ENCODE measurements at places on chromosomes 12 and 14. TPM values are rescaled to one million over a fixed set of nuclear protein-coding genes. Genes with fewer than 3 reads are reported as not detected.

DNA sequence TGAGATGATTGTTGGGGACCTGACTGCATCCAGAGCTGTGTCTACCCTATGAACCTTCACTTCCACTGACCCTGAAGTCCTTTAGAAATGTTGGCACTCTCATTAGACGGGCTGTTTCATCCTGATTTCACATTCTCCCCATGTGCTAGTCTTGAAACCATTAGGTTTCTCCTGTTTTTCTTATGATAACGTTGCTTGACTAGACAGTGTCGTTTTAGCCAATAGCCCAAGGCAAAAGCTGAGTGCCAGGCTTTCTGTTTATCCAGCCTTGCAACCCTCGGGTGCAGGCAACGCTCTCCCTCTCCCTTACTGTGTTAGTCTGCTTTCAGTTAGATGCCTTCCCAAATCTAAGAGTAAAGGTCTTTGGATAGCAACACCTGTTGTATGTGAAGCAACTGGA lies 30.1 kb downstream of the DACT1 start:
- DNase-seq: no peak

DNA sequence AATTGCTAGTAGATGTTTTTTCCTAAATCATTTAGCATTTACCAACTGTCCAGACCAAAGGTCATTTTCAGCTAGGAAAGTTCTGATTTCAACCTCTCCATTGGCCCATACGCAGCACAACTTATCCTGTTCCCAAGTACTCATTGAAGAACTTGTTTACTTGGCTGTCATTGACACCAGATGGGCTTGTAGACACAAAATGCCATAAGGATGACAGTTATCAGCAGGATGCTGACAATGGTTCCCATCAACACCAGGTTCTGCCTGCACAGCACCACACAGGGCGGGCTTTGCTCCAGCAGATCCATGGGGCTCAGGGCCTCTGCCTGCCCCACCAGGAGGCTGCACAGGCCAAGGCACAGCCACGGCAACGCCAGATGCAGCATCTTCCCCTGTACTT lies 36.5 kb upstream of the TMPRSS12 start:
- no peak for DNase-seq

- no peak for DNase-seq
Observed at GRCh38 chr14:63991833-63992232, 139.0 kb downstream of the SYNE2 start.

GRCh38 chr12:15276088-15276698 lies 46.1 kb upstream of the PTPRO start:
- DNase-seq: no peak

DNA sequence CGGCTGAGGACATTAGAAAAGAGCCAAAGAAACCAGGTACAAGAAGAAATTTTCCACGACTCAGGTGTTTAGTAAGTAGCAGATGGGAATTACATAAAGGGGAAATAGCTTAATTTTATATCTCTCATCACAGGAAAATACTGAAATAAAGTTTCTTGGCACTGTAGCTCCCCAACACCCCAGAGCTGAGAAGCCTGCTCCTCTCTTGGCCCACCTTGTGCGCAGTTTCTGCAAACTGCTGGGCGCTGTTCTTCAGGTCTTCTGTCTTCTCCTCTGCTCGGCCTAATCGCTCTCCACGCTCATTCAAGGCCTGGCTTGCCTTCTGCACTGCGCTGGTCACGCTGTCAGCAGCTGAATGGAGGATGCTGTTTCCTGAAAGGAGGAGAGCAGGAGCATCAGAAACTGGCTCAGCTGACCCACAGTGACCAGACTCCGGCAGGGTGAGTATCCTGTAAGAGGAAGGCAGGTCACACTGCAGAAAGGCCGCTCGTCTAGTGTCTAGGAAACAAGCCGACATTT lies 184.9 kb upstream of the GZMB start:
- no peak for DNase-seq

- no peak for DNase-seq
Observed at GRCh38 chr12:20450591-20451180, 82.3 kb downstream of the PDE3A start.

DNA sequence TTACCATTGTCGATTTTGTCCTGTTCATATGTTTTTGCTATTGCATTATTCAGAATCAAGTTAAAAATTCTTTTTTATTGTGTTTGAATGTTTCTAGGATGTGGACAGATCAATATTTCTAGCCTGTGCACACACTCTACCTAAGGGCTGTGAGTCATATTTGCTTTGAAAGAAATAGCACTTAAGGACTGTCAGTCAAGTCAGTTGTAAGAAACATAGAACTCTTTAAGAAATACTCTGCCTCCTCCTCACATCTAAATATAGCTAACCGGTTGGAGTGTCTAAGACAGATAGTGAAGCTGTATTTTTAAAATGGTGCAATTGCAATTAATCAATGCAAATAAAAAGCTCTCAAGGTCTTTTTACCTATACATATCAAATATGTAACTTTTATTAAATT lies 17.9 kb upstream of the MGST1 start:
- no peak for DNase-seq

The ITGA7 gene
- 570 TPM for total RNA-seq

The DTX1 gene
- 4.5 TPM for total RNA-seq
